ENCODE measurements at places on chromosomes 16 and 17. TPM values are rescaled to one million over a fixed set of nuclear protein-coding genes. Genes with fewer than 3 reads are reported as not detected.

Gene ZFPM1
- polyA plus RNA-seq, result 2.8 TPM

- DNase-seq, result no peak
Measured at GRCh38 chr17:6541886-6542285, 14.5 kb downstream of the PITPNM3 start.

Gene CDIP1
- 29.3 TPM for polyA plus RNA-seq

Gene SEPTIN1
- polyA plus RNA-seq, result 3.0 TPM
